ENCODE measurements at places on chromosomes 11 and 22.

- DNase-seq, result no peak
These were observed 7.9 kb downstream of the TIGD3 start for GRCh38 chr11:65362320-65362931.

- DNase-seq, result peak; percentile 62
These were observed 32.7 kb upstream of the CCDC34 start for GRCh38 chr11:27395556-27396258.

- no peak for DNase-seq
These were observed 316.8 kb upstream of the MPPED2 start for GRCh38 chr11:30902929-30903328.

GRCh38 chr22:39960791-39961746, 872 bp downstream of the TMA7B start:
- DNase-seq, result peak; percentile 77

DNA sequence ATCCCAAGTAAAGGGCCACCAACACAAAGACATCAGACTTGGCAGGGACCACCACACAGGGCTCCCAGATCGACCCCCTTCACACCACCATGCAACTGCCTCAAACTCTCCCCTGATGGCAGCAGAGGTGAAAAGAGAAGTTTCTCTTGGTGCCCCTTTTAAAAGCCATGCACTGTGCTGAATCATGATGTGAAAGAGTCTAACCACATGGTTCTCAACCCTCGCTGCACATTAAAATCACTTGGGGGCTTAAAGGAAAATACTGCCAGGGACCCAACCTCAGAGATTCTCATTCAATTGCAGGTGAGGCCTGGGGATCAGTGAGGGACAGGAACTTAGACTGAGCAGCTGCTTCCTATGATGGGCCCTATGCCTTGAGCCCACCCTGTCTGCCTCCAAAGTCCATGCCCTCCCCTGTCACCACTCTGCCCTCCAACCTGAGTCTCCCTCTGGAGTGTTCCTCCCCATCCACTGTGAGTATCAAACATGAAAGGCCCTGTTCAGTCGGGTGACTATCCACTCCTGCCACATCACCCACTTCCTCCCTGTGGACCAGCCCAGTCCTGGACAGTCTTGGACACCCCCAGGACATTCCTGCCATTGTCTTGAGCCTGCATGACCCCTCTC, 40.8 kb downstream of the PLEKHA7 start:
- DNase-seq, result no peak

DNA sequence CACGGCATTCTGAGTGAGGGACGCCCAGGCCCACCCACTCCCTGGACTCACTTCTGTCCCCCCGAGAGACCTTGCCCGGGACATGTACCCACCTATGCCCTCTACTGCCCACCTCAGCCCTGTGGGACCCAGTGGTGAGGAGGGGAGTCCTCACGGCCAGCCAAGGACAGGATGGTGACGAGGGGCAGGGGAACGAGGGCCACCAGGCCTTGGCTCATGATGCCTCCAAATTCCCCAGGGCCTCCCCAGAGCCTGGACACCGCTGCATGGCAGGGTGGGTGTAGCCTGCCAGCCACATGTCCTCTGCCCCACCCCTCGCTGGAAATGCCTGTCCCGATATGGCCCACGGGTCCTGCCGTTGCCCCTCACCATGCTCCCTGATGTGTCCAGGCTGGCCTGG, 26.1 kb downstream of the TSPAN4 start:
- no peak for DNase-seq

GRCh38 chr11:36471577-36471976, 38.5 kb downstream of the TRAF6 start:
- no peak for DNase-seq

GRCh38 chr11:119536801-119537200, 113.8 kb upstream of the THY1 start:
- DNase-seq, result peak; percentile 41

GRCh38 chr11:97893612-97894011, 1127.1 kb upstream of the CNTN5 start:
- DNase-seq, result no peak

GRCh38 chr11:63826471-63827190, 12.3 kb upstream of the MARK2 start:
- no peak for DNase-seq

GRCh38 chr11:44729713-44730112, 3.0 kb downstream of the TSPAN18 start:
- no peak for DNase-seq

GRCh38 chr11:134119094-134119493, 50.2 kb downstream of the JAM3 start:
- no peak for DNase-seq

- no peak for DNase-seq
These were observed 107.4 kb downstream of the ZBTB16 start for GRCh38 chr11:114166897-114167323.

- no peak for DNase-seq
These were observed 101.6 kb upstream of the USP47 start for GRCh38 chr11:11740073-11740702.

GRCh38 chr11:2883640-2883978, 2.0 kb downstream of the CDKN1C start:
- no peak for DNase-seq

- DNase-seq, result peak; percentile 75
These were observed 292.0 kb downstream of the NTM start for GRCh38 chr11:131662317-131662972.

DNA sequence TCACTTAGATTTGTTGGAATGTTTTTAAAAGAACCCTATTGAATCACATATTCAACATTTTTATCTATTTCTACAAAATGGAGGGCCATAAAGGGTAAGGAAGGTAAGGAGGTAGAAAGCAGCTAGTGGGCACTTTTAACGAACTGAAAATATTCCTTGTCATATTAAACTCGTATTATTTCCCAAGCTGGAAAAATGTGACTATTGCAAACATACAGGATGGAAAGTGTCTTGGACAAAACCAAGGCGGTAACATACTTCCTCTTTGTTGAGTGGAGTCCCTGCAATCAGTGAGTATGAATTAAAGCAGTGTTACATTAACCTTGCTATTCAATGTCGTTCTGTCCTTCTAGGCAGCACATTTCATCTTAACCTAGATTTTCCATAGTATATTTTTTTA, 165.6 kb downstream of the RCN1 start:
- DNase-seq, result no peak

GRCh38 chr11:3165916-3166267, 782 bp upstream of the OSBPL5 start:
- no peak for DNase-seq

DNA sequence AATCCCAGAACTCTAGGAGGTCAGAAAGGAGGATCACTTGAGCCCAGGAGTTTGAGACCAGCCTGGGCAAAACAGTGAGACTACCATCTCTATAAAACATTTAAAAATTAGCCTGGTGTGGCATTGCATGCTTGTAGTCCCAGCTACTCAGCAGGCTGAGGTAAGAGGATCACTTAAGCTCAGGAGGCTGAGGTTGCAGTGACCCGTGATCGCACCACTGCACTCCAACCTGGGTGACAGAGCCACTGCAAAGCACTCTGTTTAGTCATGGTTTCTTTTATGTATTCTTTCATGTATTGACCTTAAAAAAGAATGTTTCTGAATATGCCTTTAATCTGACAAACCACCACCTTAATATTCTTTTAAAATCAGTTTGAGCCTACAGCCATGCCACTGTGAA, 52.2 kb downstream of the BIRC2 start:
- DNase-seq, result no peak

DNA sequence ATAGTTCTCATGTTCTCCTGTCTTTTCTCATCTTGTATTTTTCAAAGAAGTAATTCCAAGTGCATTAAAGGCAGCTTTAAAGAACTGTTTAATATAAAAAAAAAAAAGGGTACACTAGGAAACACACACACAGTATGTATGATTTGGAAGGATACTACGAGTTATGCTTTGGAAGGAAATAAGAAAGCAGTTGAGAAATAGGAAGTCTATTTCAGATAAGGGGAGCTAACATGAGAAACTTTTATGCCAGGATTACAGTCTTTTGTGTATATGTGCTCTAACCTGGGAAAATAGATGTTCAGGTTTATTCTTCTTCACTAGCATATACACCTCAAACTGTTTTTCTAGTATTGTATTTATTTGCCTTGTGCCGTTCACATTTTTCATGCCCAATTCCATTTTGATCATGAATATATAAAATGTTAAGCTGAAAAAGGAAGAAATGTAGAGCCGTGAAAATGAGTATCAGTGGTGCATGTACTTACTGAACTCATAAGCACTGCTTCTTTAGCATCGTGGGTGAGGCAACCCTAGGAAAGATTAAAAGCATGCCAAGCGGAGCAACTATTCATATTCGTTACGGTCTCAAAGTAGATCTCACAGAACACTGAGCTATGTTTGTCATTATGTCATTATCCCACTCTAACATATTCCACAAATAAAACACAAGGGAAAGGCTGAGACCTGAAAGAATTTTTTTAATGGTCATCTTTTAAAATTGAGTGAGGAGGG, 59.6 kb downstream of the GUCY1A2 start:
- no peak for DNase-seq

- no peak for DNase-seq
These were observed 39.3 kb downstream of the AMBRA1 start for GRCh38 chr11:46554213-46555147.

- no peak for DNase-seq
These were observed 27.9 kb downstream of the SHANK3 start for GRCh38 chr22:50700387-50701075.

DNA sequence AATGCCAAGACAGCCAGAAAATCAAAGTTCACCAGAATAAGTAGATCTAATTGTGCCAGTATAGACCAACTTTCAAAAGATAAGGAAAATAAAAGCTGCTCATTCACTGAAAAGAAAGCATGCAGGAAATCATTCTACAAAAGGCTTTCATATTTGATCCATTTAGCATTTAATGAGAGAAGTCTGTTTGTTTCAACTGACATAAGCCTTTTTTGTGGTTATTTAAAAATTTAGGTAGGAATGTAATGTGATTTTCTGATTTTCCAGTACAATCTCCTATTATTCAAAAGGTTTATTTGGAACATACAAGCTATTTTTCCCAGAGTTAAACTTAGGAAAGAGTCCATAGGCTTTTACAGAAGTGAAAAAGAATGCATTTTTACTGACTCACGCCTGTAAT, 92.7 kb downstream of the SBF2 start:
- DNase-seq, result no peak

DNA sequence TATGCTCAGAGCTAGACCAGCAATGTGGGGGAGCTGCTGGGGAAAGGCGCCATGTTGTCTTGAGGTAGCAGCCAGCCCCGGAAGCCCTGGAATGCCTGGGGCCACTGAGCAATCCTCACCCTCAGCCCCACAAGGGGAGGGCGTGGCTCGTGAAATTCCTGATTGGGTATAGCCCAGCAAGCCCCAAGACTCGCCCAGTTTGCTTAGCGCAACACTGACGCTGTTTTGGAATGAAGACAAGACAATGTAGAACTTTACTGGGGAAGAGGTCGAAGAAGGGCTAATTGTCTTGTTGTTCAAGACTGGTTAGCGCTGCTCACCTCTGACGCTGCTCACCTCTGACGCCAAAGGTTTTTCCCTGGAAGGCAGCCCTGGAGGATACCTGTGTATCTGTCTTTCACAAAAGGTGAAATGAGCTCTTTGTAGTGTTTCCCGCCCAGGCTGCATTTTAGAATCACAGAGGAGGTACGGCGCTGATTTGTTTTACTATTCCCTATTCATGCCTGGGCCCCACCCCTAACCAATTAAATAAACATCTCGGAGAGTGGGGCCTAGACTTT, 47.6 kb downstream of the ST3GAL4 start:
- peak; percentile 81 for DNase-seq

DNA sequence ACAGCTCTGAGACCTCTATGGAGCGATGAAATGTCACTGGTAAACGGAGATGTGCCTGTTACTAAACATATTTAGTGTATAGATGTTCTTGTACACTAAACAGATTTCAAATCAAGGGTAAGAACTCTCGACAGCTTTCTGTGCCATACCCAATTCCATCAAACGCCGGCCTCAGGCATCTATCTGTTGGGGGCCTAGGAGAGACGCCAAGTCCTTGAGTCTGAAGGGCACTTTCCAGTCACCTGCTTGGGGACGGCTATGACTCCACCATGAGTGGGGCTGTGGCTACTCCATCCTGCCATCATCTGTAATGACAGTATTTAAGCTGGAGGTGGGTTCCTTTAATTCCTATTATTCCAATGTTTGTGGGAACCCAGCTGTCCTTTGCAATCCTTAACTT, 87.8 kb downstream of the SHANK2 start:
- no peak for DNase-seq

DNA sequence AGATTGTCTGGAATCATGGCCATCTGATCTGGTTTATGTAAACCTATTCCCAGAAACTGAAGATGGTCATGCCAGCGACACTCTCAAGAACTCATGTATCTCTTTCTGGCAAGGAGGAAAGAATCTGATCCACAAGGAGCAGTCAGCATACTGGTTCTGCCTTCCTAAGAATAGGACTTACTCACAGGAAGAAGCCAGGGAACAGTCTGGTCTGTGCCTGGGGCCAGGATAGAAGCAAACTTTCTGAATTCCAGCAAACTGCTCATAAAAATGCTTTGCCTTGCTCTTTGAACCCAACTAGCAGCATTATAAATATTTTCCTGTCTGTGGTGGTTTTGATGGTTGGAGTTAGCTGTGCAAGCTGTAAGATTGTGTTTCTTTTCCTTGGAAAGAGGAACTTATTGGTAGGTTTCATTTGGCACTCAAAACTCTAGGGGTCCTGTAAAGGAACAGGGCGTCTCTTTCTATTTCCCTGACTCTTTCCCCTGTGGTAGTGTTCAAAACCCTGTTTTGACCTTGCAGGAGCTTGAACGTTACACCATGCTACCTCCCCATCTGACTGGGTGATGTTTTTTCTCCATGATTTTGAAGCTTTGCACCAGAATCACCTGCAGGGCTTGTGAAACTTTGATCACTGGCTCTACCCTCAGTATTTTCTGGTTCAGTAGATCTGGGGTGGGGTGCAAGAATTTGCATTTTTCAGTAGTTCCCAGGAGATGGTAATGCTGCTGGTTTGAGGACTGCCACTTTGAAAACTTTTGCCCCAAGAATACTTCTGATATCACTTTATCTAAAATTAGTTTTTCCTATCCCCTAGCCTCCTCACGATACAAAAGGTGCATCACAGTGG, 627.8 kb upstream of the ANO5 start:
- DNase-seq, result peak; percentile 57

GRCh38 chr11:132555617-132556016, 976.7 kb downstream of the OPCML start:
- no peak for DNase-seq

- DNase-seq, result no peak
These were observed 34.6 kb downstream of the CECR2 start for GRCh38 chr22:17403906-17404305.

- DNase-seq, result peak; percentile 82
These were observed 12.3 kb upstream of the ASRGL1 start for GRCh38 chr11:62324731-62325556.

- DNase-seq, result peak; percentile 91
These were observed 34.1 kb downstream of the NEU3 start for GRCh38 chr11:75022759-75023396.

DNA sequence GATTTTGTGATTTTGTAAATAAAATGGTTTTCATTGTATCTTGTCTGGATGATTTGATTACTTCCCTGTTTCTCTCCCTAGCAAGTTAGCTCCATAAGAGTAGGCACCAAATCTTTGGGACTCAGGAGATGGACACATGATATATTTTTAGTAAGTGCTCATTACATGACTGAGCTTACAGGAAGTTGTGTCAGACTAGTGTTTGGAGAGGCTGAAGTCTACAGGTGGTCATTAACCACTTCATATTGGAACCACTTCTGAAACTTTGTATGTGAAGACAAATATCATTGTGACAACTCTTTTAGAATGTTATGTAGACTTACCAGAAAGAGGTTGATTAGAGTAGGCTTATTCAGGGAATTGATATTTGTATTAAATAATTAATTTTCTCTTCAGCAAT, 19.1 kb downstream of the ARHGAP42 start:
- DNase-seq, result no peak
